Activated CD8-positive, alpha-beta memory T cell treated with anti-CD3 and anti-CD28 coated beads for 24 hours (primary cell): ENCODE measurements at places on chromosomes 2 and 18.

DNA sequence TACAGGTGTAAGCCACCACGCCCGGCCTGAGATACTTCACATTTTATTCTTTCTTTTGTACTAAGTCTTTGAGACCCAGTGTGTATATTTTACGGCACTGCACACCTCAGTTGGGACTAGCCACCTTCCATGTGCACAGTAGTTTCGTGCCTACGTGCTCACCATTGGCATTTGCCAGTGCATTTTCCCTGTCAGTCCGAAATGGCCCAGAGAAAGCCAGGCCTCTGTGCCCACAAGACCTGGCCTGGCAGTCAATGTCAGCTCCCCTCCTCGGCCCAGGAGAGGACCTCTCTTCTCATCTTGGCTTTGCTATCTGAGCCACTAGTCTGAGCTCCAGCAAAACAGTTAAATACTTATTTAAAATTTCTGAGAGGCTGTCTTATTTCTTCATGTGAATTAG lies 147.8 kb upstream of the KLHL29 start:
- DNase-seq, result no peak

DNA sequence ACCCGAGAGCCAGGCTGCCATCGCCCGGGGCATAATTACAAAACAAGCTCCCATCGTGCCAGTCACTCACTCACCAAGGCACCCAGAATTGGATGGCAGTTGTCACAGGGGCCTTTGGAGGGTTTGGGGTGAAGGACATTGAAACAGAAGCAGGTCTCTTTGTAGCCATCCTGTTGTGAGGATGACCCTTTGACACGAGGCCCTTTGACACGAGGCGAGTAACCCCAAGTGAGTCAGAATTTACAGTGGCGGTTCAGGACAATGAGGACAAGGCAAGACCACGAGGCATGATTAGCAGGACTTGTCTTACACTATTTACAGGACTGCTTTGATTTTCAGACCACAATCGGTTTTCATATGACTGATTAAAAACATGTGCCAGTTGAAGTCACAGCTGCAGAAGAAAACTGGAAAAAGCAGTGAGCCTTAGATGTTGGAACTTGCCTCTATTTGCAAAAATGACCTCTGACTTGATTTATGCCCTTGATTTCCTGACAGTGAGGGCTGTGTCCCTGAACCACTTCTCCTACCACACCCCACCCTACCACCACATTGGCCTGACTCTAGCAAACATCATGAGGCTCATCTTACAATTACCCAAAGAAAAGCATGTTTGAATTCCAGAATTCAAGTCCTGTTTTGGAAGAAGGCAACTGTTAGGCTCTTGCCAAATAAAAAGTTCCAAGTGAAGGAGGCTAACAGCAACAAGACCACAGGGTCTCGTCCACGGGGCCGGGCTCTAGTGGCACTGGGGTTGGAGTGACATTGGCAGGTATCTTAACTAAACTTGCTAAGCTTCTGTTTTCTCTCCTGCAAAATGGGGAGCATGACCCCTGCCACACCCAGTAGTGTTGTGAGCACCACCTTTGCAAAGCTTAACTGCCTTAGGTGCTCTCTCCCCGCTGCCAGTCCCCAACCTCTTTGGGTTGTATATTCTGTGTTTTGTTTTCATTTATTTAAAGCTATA lies 64.4 kb upstream of the FOSL2 start:
- DNase-seq, result no peak

DNA sequence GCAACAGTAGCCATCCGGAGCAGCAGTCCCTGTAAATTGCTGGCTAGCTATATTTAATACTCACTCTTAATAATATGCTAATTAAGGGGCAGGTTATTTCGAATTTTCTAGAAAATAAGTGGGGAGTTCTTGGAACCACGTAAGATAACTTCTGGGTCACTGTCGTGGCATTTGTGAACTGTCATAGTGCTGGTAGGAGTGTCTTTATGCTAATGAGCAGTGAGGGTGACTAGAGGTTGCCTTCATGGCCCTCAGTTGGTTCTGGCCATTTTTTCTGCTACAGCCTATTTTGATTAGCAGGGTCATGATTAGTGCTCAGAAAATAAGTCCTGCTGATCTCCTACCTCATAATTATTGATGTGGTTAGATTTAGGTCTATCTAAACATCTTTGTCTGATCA lies 249.9 kb upstream of the RASGRP3 start:
- DNase-seq, result no peak

- DNase-seq, result no peak
These were observed 1343.5 kb downstream of the SUCLG1 start for GRCh38 chr2:83115606-83116005.

DNA sequence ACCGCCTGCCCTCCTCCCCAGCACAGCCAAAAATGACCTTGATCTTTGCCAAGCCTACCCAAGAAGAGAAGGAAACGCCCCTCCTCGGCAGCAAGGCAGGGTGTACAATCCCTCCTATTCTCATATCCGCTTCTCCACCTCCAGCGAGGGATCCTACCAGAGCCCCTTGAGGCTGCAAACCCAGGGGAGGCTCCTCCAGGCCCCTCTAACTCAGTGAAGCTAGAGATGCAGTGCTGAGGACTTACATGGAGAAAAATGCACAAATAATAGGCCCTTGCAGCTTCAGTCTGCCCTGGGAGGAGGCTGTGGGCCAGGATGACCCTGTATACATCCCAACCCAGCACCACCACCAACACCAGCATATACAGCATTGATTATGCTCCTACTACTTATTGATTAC lies 46.9 kb upstream of the POMC start:
- no peak for DNase-seq

- DNase-seq, result no peak
These were observed 324.4 kb upstream of the TNP1 start for GRCh38 chr2:217184242-217184641.

GRCh38 chr2:105576440-105577241 lies 168.1 kb upstream of the NCK2 start:
- peak; percentile 65 for DNase-seq

DNA sequence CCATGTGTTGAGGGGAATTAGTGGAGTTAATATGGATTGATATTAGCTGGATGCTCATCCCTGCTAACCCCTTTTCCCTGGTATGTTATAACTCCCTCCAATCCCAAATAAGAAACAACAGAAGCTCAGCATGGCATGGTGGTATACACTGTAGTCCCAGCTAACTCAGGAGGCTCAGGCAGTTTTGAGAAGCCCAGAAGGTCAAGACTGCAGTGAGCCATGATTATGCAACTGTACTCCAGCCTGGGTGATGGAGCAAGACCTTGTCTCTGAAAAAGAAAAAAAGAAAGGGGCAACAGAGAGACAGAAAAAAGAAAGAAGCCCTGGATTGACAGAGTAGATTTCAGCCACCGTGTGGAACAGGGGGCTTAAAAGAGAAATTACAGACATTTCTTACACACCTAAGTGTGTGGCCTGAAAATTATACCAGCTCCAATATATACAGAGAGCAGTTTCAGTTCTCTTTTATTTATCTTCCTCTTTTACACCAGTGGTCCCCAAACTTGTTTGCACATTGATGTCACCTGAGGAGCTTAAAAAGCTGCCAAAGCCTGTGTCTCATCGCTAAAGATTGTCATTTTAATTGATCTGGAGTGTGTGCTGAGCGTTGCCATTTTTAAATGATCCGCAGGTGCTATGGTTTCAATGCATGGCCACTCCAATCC lies 203.6 kb downstream of the UBE2E3 start:
- DNase-seq, result no peak

DNA sequence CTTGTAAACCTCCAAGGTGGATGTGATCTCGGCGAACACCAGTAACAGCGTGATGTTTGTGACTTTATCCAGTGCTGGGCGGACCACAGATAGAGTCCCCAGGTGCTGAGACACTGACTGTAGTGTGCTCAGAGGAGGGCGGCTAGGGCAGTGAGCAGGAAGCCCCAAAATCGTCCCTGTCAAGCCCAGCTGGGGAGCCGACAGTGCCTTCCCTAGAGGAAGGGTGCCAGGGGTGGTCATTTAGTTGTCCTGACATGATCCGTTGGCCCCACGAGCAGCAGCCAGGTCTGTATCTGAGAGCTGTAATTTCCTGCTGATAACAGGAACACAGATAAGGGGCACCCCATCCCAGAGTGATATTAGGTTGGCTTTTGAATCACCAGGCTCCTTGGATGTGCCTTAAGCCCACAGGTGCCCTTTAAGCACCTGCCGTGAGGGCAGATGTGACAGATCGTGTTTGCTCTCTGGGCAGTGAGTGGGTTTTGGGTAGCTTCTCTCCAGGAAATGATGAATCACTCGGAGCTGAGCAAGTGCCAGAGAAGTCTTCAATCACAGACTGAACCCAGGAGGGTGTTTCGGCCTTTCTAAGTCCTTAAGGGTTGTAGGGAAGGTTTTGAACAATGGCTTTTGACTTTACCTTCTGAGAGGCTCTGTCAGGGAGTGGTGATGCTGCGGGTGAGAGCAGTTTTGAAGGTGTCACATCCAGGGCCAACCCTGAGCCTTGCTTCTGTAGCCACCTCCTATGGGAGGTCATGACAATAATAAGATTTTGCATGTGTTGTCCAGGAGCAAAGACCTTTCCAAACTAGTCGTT lies 7.7 kb downstream of the LPIN1 start:
- DNase-seq, result peak; percentile 82

- no peak for DNase-seq
These were observed 306.9 kb downstream of the CPS1 start for GRCh38 chr2:210863283-210863682.

DNA sequence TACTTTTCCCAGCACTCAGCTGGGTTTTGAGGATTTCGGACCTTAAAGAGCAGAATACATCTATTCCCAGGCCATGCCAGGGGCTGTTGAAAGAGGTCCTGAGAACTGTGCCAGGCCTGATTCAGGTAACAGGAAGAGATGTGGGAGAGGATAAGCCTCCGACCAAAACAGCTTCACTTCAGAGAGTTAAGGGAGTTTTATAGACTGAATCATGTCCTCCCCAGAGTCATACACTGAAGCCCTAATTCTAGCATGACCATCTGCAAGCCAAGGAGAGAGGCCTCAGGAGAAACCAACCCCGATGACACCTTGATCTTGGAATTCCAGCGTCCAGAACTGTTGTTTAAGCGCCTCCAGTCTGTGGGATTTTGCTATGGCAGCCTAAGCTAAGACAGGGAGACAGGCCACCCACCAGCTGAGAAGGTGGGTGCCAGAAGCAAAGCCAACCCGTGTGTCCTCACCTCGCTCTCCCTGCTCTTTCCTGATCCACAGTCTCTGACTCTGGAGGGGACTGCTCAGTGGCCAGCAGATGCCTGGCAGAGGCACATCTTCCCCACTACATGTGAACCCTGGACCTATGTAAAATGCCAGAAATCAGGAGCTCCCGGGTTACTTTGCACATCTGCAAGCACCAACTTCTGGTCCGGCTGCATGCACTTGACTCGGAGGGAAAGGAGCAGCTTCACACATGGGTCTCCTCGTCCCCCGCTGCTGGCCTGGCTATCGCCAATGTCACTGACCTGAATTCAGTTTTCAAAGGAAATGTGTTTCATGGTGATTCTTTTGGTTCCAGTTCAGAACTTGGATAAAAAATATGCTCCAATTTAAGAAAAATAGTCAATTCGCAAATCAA lies 116.8 kb upstream of the EPC2 start:
- peak; percentile 74 for DNase-seq

DNA sequence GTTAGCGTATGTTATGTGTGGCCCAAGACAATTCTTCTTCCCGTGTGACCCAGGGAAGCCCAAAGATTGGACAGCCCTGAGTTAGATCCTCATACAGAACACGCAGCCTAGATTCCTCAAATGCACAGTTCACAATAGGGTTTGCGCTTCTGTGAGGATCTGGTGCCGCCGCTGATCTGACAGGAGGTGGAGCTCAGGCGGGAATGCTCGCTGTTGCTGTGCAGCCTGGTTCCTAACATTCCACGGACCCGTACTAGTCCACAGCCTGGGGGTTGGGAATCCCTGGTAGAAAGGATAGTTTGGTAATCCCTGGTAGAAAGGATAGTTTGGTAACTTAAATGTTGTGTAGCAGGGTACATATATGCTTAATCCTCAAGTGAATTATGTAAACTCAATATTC lies 27.0 kb downstream of the MAPRE3 start:
- DNase-seq, result no peak

- DNase-seq, result no peak
These were observed 220.1 kb downstream of the IKZF2 start for GRCh38 chr2:212931271-212931670.

GRCh38 chr18:47791461-47791985 lies 138.9 kb downstream of the SMAD2 start:
- no peak for DNase-seq

DNA sequence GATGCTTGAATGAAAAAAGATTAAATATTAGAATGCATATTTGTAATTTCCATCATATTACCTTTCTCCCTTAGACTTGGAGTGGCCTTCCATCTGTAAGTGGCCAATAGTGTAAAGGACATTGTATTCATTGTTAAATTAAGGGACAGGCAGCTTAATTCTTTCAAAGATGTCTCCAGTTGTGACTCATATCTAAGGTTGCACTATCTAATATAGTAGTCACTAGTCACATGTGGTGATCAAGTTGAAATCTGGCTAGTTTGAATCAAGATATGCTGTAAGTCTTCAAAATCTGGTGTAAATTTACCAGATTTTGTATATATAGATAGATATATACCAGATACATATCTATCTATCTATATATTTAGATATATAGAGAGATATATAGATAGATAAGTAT lies 52.4 kb upstream of the AGPS start:
- no peak for DNase-seq

DNA sequence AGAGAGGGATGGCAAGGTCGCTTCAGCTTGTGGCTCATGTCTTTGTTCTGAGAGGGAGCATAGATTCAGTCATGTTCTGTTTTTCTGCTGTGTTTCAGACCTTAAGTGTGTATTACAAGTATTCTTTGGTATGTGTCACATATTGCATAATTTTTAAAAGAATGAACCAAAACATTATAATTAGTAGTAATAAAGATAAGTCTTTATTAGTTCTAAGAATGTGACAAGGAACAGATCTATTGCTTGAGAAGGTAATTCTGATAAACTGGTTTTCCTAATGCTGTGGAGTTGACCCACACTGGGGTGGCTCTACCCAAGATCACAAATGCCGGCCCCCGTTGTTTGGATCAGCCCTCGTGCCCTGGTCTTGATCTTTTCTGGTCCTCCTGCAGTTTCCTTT lies 124.3 kb upstream of the FOSL2 start:
- DNase-seq, result no peak

GRCh38 chr2:233075966-233076339 lies 15.8 kb downstream of the INPP5D start:
- peak; percentile 58 for DNase-seq

DNA sequence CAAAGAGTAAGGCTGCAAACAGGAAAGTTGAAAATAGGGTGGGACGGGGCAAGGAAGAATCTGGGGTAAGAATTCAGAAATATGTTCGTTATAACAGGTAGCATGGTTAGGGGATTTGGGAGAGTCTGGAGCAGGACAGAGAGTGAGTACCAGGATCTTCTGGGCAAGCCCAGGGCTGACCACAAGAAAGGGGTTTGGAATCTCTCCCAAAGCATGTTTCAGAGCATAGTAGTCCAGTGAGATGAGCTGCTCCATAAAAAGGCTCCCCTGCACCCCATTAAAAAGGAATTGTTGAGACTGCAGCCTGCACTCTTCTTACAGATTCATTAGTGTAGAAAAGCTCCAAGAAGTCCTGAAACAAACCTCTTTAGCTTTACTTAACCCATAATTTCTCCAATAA lies 291.1 kb downstream of the MTX2 start:
- DNase-seq, result no peak

GRCh38 chr2:15170070-15170775 lies 390.9 kb downstream of the NBAS start:
- DNase-seq, result no peak

- no peak for DNase-seq
These were observed 419.3 kb upstream of the ACVR2A start for GRCh38 chr2:147425437-147426029.

- DNase-seq, result no peak
These were observed 642.0 kb downstream of the DPP10 start for GRCh38 chr2:115084446-115084845.

GRCh38 chr2:144325086-144325485 lies 194.8 kb downstream of the ZEB2 start:
- no peak for DNase-seq

GRCh38 chr2:177784745-177785067 lies 287.9 kb downstream of the PDE11A start:
- DNase-seq, result no peak
